Panc1 (cell line): ENCODE measurements at places on chromosomes 13 and 19.

GRCh38 chr13:19178901-19179593 lies 2.6 kb downstream of the TUBA3C start:
- H3K36me3 ChIP-seq = no peaks in the 10 kb centered on the region
- no peak overlapping the region for H3K27ac ChIP-seq
- no peaks in the 10 kb centered on the region for H3K4me1 ChIP-seq
- H3K27me3 ChIP-seq = no peaks in the 10 kb centered on the region

DNA sequence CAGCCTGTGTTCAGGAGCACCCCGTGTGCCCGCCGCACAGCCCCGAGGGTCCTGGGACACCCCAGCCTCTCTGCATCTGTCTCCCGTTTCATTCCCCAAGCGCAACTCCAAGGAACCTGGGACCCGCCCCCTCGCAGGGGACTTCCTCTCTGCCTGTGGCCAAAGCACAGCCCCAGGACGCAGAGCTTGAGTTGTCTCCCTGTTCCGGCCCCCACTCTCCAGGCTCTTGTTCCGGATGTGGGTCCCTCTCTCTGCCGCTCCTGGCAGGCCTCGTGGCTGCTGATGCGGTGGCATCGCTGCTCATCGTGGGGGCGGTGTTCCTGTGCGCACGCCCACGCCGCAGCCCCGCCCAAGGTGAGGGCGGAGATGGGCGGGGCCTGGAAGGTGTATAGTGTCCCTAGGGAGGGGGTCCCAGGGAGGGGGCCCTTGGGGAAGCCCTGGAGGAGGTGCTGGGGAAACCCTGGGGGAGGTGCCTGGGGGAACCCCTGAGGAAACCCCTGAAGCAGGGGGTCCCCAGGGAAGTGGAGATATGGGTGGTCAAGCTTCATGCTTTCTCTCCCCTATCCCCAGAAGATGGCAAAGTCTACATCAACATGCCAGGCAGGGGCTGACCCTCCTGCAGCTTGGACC lies 1.3 kb downstream of the HCST start:
- H3K4me3 ChIP-seq = peak overlapping the region; percentile 59
- no peak for DNase-seq
- H3K27ac ChIP-seq = peak overlapping the region; percentile 36; the same call in 1 of the 2 replicates
- H3K27me3 ChIP-seq = no peaks in the 10 kb centered on the region
- H3K4me1 ChIP-seq = peaks cover 19% of the 10 kb centered on the region

DNA sequence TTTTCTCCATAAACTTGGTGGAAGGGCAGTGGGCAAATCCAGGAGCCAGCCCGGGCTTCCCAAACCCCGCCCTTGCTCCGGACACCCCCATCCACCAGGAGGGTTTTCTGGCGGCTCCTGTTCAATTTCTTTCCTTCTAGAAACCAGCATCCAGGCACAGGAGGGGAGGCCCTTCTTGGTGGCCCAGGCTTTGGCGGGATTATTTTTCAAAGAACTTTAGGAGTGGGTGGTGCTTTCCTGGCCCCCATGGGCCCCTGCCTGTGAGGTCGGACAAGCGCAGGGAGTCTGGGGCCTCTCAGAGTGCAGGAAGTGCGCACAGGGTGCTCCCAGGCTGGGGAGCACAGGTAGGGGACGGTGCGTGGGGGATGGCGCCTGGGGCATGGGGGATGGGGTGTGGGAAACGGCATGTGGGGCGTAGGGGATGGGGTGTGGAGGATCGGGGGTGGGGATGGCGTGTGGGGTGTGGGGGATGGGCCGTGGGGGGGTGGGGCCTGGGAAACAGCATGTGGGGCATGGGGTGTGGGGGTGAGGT lies 396 bp downstream of the F7 start:
- H3K4me1 ChIP-seq = peaks cover 8% of the 10 kb centered on the region
- no peak overlapping the region for H3K4me3 ChIP-seq
- H3K27ac ChIP-seq = no peak overlapping the region
- H3K36me3 ChIP-seq = no peaks in the 10 kb centered on the region
- H3K27me3 ChIP-seq = no peaks in the 10 kb centered on the region

- H3K4me1 ChIP-seq = no peaks in the 10 kb centered on the region
- no peak overlapping the region for H3K4me3 ChIP-seq
- H3K27me3 ChIP-seq = no peaks in the 10 kb centered on the region
- no peaks in the 10 kb centered on the region for H3K36me3 ChIP-seq
- no peak overlapping the region for H3K27ac ChIP-seq
Measured at GRCh38 chr13:72427757-72428528, 299.5 kb downstream of the MZT1 start.

DNA sequence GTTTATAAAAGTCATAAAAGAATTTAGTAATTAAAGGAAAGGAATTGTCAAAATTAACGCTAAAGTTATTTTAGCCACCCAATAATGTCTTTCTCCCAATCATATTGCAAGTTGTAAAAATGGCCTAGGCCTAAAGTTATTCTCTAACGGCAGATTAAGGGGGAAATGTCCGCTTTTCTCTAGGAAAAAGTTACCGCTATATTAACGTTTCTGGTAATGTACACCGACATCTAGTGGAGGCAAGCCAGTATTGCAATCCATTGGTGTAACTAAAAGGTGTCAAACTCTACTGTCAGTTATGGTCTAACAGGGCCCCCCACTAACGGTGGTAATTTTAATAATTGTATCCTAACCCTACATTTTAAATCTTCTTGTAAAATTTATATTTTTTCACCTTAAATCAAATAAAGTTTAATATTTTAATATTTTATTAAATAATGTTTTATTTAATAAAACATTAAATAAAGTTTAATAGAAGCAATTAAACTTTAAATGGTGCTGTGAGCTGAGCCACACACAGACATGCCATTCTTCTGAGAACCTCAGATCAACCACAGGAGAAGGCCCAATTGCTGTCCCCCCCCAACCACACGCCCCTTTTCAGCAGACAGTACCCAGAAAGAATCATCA lies 35.9 kb upstream of the ZSCAN5A start:
- no peak overlapping the region for H3K4me3 ChIP-seq
- H3K27me3 ChIP-seq = no peaks in the 10 kb centered on the region
- no peaks in the 10 kb centered on the region; the same call in 1 of the 2 replicates for H3K4me1 ChIP-seq
- no peak overlapping the region for H3K27ac ChIP-seq
- no peaks in the 10 kb centered on the region for H3K36me3 ChIP-seq

DNA sequence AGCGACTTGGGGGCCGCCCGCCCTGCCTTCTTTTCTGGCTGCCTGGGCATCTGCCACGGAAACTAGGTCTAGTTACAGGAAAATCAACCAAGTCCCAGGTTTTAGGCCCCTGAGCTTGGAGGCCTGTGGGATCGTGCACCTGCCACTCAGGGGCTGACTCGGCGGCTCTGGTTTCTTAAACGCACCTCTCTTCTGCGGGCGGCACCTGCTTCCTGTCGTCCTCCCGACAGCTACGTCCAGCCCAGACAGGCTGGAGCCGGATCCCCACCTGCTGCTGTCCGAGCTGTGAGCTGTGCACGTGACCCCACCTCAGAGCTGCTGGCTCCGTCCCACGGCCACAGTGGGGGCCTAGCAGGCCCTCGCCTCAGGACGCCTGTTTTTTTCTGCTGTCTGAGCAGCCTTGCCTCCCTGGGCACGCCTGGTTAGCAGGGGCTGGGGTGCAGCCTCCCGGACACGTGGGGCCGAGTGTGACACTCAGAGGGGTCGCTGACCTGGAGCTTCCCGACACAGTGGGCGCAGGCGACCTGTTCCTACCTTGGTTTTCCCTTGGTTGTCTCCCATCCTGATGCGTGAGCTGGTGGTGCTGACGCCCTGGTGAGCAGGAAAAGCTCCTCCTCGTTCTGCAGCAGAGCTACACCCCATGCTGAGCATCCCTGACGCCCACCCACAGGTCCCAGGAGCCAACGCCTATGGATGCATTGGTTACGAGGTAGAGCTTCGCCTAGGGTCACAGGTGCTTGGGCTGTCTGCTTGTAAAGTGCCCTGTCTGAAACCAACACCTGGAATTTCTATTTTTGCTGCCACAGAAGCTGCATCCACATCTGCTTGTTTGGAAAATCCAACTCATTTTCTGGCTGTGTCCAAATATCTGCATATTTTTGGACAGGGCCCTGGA lies 17.5 kb downstream of the TMEM255B start:
- H3K4me1 ChIP-seq = peaks cover 3% of the 10 kb centered on the region; the same call in 1 of the 2 replicates
- H3K36me3 ChIP-seq = no peaks in the 10 kb centered on the region
- H3K27me3 ChIP-seq = no peaks in the 10 kb centered on the region

DNA sequence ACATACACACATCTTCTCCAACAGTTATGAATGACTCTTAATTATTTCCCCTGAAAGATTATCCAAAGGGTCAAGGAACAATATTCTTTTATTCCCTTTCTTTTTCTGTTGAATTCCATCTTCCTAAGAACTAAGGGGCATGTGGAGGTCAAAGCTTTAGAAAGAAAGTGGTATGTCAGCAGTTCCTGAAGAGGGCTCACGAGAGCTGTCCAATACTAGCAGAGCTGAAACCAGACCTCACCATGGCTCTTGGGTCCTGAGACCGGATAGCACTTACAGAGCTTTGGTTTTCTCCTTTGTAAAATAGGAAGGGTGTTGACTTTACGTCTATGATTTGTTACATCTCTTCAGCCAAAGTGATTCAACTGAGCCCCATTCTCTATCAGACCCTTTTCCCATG lies 109.8 kb upstream of the FREM2 start:
- no peaks in the 10 kb centered on the region for H3K36me3 ChIP-seq
- H3K4me3 ChIP-seq = no peak overlapping the region
- no peak overlapping the region for H3K27ac ChIP-seq
- H3K4me1 ChIP-seq = no peaks in the 10 kb centered on the region

DNA sequence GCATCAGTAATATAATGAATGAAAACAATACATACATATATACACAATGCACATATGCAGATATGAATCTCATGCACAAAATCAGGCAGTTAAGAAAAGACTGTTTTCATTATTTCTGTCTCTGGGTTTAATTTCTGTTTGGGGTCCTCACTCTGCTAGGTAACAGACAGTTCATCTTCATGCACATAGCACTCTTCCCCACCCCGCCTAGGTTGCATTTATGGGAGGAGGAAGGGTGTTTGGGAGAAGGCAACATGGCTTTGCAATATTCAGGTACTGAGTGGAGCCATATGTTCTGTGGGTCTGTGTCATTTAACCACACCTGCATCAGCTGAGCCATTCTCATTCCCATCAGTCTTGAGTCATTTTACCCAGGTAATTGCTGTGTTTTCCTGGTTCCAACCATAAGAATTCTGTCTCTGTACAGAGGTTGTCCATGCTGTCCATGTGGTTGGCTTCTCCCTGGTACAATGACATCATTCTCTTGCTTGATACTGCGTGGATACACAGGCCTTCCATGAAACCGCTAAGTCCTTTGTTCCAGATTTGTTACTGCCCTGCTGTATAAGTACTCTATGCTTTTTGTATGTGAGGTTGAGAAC lies 45.3 kb downstream of the RFC3 start:
- H3K27me3 ChIP-seq = no peaks in the 10 kb centered on the region
- no peaks in the 10 kb centered on the region for H3K4me1 ChIP-seq
- no peak overlapping the region for H3K27ac ChIP-seq
- no peaks in the 10 kb centered on the region for H3K36me3 ChIP-seq
- H3K4me3 ChIP-seq = no peak overlapping the region

- H3K27ac ChIP-seq = no peak overlapping the region
- peaks cover 6% of the 10 kb centered on the region; the same call in 1 of the 2 replicates for H3K4me1 ChIP-seq
- no peak overlapping the region for H3K4me3 ChIP-seq
- no peaks in the 10 kb centered on the region for H3K27me3 ChIP-seq
- H3K36me3 ChIP-seq = no peaks in the 10 kb centered on the region
Measured at GRCh38 chr13:98214008-98214643, 37.1 kb upstream of the RNF113B start.

DNA sequence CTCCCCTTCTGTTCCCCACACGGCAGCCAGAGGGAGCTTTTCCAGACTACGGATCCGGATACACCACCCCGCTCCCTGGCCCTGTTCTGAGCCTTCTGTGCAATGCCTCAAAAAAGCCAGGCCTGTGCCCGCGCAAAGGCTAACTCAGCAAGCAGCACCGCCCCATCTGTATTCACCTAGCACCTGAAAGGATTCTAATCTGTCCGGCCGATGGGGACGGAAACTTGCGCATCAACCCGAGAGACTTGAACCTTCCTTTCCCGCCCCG lies 589 bp downstream of the ZBTB45 start:
- peak overlapping the region; percentile 98 for H3K4me3 ChIP-seq
- DNase-seq = no peak
- H3K4me1 ChIP-seq = peaks cover 34% of the 10 kb centered on the region

- H3K27ac ChIP-seq = no peak overlapping the region
- H3K4me3 ChIP-seq = no peak overlapping the region
- no peak for DNase-seq
- H3K27me3 ChIP-seq = no peaks in the 10 kb centered on the region
- H3K4me1 ChIP-seq = no peaks in the 10 kb centered on the region
Measured at GRCh38 chr19:12907166-12907565, 11.9 kb downstream of the SYCE2 start.

DNA sequence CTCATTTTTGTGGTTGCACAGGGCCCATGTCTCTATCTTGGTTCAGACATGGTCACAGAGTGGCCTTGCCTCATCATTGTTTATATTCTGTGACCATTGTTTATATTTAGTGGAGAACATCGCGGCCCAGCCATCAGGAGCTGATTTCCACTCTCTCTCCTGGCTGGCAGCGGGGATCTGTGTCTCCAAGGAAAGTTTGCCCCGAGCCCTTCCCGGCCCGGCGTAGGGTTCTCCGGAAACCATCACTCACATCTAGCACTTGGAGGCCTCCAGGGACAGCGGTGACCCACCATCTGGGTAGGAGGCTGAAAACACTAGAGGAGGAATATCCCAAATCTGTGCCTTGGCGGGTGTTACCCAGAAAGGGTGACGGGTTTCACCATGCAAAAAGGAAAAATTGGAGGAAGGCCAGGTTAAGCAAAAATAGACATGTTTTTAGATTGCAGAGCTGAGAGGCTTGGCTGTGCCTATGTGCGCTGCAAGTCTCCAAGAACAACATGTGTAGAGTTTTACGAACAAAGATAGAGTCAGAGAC lies 726 bp upstream of the ZNF358 start:
- no peaks in the 10 kb centered on the region for H3K36me3 ChIP-seq
- H3K27ac ChIP-seq = peak overlapping the region; percentile 84
- H3K4me3 ChIP-seq = peak overlapping the region; percentile 57
- H3K27me3 ChIP-seq = no peaks in the 10 kb centered on the region
- no peak for DNase-seq
